ENCODE measurements at places on chromosomes 12 and 14. TPM values are rescaled to one million over a fixed set of nuclear protein-coding genes. Genes with fewer than 3 reads are reported as not detected.

The OAS2 gene
- 12.4 TPM for total RNA-seq

The CAPS2 gene
- 29.8 TPM for total RNA-seq

The DPPA3 gene
- 1.8 TPM for total RNA-seq

The ALDH1L2 gene
- 5.3 TPM for total RNA-seq

GRCh38 chr12:12408265-12408690, 51.4 kb downstream of the BORCS5 start:
- DNase-seq: no peak

DNA sequence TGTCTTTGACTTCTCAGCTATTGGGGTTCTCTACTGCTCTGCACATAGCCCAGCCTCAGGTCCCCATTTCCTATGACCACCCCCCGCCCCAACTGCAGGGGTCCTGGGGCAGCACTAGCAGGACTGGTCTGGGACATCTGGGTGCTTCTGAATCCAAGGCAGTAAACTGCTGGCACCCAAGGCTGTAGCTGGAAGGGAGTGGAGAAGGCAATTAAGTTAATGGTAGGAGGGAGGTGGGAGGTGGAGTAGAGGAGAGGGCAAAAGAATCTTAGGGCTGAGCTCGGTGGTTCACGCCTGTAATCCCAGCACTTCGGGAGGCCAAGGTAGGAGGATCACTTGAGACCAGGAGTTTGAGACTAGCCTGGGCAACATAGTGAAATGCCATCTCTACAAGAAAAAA, 11.5 kb downstream of the PLEK2 start:
- DNase-seq: no peak

DNA sequence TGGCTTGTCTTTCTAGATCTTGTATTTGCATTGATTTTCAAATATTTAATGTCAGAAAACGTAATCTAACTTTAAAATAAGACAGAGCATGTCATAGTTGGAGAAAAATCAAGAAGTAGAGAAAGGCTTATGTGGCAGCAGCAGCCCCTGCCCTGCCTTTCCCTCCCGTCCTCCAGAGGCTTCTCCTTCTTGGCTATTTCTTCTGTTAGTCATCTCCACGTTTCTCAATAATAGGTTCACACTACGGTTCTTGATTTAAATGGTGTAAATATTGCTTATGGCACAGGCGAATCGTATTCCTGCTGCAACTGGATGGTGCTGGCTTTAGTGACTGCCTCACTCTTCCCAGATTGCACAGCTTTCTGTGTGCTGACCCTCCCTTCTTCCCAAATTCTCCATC, 42.8 kb downstream of the SLC8B1 start:
- DNase-seq: no peak

The SLC10A1 gene
- total RNA-seq: not detected

The VEZT gene
- total RNA-seq: 81.6 TPM
